Activated CD8-positive, alpha-beta memory T cell treated with anti-CD3 and anti-CD28 coated beads, Interleukin-2, amount 10 ng/mL, durations not matched to agents 7 days and 5 days (primary cell): ENCODE measurements at places on chromosomes 16 and 17. TPM values are rescaled to one million over a fixed set of nuclear protein-coding genes. Genes with fewer than 3 reads are reported as not detected.

Gene ARHGDIG
- total RNA-seq, result not detected

Gene NEUROD2
- not detected for total RNA-seq

DNA sequence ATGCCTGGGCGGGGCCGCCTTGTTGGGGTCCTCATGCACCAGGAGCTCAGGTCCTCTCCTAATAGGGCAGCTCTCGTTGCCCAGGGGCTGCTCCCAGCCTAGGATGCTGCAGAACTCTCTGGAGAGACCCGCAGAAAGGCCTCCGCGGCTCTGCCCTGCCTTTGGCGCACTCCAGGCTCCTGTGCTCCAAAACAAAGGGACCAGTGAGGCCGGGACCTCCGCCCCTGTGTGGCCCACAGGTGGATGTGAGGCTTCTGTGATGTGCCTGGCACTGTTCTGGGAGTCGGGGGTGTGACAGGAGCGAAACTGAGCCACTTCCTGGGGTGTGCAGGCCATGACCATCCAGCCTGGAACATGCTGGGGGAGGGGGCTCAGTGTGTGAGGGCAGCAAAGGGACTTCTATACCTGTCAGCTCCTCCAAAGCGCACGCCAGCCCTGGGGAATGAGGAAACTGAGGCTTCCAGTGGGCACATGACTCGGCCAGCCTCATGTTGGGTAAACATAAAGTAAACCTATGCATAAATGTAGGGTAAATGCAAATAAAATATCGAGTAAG lies 153.2 kb downstream of the IRF8 start:
- no peak for DNase-seq
- H3K27ac ChIP-seq, result no peak overlapping the region
- no peaks in the 10 kb centered on the region for H3K36me3 ChIP-seq

DNA sequence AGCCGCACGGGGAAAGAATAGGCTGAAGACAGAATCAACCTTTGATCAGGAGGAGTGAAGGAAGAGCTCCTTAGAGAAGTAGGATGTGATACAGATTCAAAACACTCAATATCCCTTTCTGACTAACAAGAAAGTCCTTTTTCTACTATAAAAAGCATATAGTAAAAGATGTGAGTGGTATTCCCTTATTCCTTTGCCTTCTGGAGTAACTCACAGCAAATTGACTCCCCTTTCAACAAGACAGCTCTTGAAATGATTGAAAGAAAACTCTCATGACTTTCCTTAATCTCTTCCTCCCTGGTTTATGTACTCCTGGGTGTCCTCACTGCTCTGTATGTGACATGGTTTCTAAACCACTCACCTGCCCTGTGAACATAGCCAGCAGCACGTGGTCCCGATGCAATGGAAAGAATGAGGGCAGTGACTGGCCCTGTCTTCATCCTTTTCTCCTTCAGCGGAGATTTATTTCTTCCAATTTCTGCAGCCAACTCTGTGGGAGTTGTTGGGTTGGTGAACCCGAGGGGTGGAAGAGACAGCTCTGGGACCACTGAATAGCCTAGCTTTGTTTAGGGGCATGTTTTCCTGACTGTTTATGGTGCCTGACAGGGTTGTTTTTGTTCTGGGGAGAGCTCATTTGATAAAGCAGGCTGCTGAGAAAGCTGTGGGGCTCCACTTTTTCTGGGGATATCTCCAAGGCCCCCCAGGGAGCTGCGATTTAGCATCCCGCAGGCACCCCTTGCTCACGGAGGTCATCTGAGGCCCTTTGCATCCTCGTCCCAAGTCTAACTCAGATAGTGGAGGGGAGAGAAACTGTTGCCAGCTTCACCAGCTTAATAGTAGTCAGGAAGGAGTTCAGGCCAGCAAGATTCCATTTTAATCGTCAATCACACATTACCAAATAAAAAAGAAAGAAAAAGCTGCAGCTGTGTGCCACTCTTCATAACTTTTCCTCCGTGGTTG lies 46.7 kb downstream of the MAP2K6 start:
- H3K36me3 ChIP-seq, result no peaks in the 10 kb centered on the region
- H3K27ac ChIP-seq, result no peak overlapping the region
- DNase-seq, result no peak
- no peak overlapping the region for H3K4me3 ChIP-seq
- peaks cover 5% of the 10 kb centered on the region for H3K4me1 ChIP-seq
- no peaks in the 10 kb centered on the region for H3K27me3 ChIP-seq
